ENCODE measurements at places on chromosomes 2 and 18.

GRCh38 chr2:85534881-85535280 lies 4.1 kb upstream of the MAT2A start:
- H3K4me1 ChIP-seq = peaks cover 16% of the 10 kb centered on the region
- DNase-seq = no peak
- H3K27ac ChIP-seq = no peak overlapping the region
- H3K36me3 ChIP-seq = peaks cover 6% of the 10 kb centered on the region
- H3K4me3 ChIP-seq = no peak overlapping the region
- peaks cover 7% of the 10 kb centered on the region for H3K27me3 ChIP-seq

- H3K4me3 ChIP-seq = peak overlapping the region; percentile 29
- peaks cover 35% of the 10 kb centered on the region for H3K27me3 ChIP-seq
- H3K36me3 ChIP-seq = peaks cover 7% of the 10 kb centered on the region
- H3K4me1 ChIP-seq = peaks cover 2% of the 10 kb centered on the region
These were observed 1.2 kb upstream of the HES6 start for GRCh38 chr2:238240757-238241711.

DNA sequence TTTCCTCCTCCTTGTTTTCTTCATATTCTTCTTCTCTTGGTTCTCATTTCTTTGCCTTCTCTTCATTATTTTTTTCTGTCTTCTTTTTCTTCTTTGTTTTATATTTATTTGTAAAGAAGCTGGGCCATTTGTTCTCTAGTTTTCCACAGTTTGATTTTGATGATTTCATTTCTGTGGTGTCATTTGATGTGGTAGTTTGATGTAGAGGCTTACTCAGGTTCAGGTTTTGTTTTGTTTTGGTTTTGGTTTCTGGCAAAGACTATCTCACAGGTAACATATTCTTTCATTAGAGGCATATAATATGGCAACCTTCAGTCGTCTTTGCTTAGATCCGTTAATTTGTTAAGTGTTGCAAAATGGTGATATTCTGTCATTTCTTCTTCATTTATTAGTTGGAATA lies 75.3 kb downstream of the BABAM2 start:
- H3K27me3 ChIP-seq = no peaks in the 10 kb centered on the region
- peak overlapping the region; percentile 93 for H3K27ac ChIP-seq
- no peak for DNase-seq
- H3K4me3 ChIP-seq = peak overlapping the region; percentile 66
- peaks cover 45% of the 10 kb centered on the region for H3K4me1 ChIP-seq
- H3K36me3 ChIP-seq = peaks cover 44% of the 10 kb centered on the region

- DNase-seq = no peak
- no peak overlapping the region for H3K27ac ChIP-seq
- no peaks in the 10 kb centered on the region for H3K4me1 ChIP-seq
- H3K4me3 ChIP-seq = no peak overlapping the region
- H3K27me3 ChIP-seq = peaks cover 16% of the 10 kb centered on the region
These were observed 7.8 kb upstream of the OR6B3 start for GRCh38 chr2:240060977-240061591.

DNA sequence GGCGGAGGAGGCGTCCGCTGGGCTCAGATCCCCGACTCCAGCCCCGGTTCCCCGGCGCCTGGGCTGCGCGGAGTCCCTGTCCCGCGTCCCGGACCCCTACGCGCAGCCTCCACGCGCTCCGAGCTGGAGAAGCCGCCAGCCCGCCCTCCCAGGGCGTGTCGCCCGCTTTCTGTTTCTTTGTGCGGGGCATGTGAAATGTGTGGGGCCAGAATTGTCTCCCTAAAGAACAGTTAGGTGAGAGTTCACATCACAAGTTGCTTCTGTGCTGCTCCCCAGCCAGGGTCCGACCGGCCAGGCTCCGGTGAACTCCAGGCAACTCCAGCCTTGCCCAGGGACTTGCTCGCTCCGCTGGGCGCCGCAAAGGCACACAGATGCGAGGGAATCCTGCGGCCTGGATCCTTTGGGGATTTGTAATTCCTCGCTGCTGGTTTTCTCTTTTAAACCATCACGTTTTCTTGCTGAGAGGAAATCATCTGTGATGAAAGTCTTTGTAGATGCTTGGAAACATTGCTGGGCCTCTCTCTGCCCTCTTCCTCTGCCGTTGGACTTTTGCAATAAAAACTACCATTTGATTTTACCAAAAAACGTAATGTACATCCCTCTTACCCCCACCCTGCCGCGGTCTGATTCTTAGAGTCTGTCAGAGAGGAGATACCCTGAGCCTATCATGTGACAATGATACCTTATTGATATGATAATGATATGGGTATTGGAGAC lies 631 bp downstream of the GYPC start:
- peak overlapping the region; percentile 97 for H3K4me3 ChIP-seq
- peak; percentile 40 for DNase-seq
- no peaks in the 10 kb centered on the region for H3K27me3 ChIP-seq
- H3K27ac ChIP-seq = peak overlapping the region; percentile 96
- H3K36me3 ChIP-seq = peaks cover 35% of the 10 kb centered on the region
- H3K4me1 ChIP-seq = peaks cover 39% of the 10 kb centered on the region

DNA sequence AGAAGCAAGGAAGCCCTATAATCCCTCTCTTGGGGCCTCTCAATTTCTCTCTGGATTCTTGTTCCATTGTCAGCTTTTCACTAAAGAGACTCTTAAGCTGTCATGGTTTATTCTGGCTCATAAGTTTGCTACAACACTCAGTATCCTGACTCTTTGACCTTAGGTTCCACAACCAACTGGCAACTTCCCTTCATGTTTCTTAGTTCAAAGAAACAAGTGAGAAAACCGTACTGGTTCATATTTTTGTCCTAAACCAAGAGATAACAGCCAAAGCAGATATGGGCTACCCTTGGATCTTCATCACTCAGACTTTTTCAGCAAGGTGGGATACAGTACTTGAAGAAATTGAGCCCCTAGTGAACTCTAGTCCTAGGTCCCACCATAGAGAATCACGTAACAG lies 109.9 kb upstream of the CRIM1 start:
- no peak for DNase-seq
- peaks cover 63% of the 10 kb centered on the region for H3K4me1 ChIP-seq
- H3K27ac ChIP-seq = peak overlapping the region; percentile 87
- H3K4me3 ChIP-seq = peak overlapping the region; percentile 37

DNA sequence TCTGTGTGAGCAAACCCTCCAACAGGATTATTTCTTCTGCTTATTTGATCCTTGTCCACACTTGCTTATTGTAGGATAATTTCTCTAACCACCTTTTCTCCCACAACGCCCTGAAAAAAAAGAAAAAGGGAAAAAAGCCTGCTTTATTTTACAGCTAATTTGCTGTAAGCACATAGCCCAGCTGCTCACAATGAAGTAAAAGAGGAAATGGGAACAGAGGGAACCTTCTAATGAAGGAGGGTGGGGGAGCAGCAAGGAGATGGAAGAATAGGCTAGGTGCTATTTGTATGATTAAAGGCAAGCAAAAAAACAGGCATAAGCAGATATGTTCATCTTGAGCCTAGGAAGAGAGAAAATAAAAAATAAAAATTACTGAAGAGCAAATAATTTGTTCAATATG lies 331.6 kb downstream of the TXNL1 start:
- H3K36me3 ChIP-seq = no peaks in the 10 kb centered on the region
- H3K27ac ChIP-seq = no peak overlapping the region
- no peaks in the 10 kb centered on the region for H3K27me3 ChIP-seq
- no peak overlapping the region for H3K4me3 ChIP-seq
- DNase-seq = no peak

DNA sequence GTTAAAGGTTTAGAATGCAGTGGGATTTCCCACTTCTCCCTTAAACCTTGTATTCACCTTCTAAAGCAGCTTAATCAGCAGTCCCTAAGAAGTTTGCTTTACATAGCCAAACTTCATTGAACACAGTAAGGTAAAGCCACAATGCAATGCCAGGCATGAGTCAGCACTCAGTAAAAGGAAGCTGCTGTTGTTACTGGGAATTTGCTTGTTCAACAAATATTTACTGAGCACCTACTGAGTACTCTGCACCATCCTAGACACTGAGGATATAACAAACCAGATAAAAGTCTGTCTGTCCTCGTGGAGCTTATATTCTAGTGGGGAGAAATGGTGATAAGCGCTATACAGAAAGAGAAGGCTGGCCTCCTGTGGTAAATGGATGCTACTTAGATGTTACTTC lies 162.7 kb downstream of the PKP4 start:
- H3K4me1 ChIP-seq = peaks cover 2% of the 10 kb centered on the region
- peaks cover 12% of the 10 kb centered on the region for H3K36me3 ChIP-seq
- no peaks in the 10 kb centered on the region for H3K27me3 ChIP-seq
- no peak overlapping the region for H3K27ac ChIP-seq

GRCh38 chr2:29187926-29188325 lies 72.7 kb downstream of the CLIP4 start:
- H3K4me1 ChIP-seq = no peaks in the 10 kb centered on the region
- H3K27ac ChIP-seq = no peak overlapping the region
- peaks cover 7% of the 10 kb centered on the region for H3K36me3 ChIP-seq
- H3K27me3 ChIP-seq = no peaks in the 10 kb centered on the region
- no peak overlapping the region for H3K4me3 ChIP-seq

GRCh38 chr2:7010391-7011054 lies 93.3 kb downstream of the RNF144A start:
- no peak overlapping the region for H3K27ac ChIP-seq
- no peak for DNase-seq
- no peak overlapping the region for H3K4me3 ChIP-seq
- peaks cover 21% of the 10 kb centered on the region for H3K4me1 ChIP-seq
- no peaks in the 10 kb centered on the region for H3K27me3 ChIP-seq

DNA sequence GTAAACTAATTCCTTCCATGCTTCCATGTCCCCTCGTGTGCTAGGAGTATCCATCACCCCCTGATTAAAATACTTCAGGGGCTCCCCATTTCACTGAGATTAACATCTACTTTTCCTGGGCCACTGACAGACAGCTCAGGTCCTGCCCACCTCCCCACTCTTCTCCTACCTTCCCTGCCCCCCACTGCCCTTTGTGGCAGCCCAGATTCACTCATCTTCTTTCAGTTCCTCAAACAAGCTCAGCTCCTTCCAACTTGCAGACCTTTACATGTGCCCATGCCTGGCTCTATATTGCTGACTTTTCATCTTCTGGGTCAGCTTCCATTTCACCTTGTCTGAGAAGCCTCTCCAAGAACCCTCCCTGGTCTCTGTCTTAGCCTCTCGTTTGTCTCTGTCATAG lies 12.0 kb downstream of the RUFY4 start:
- no peaks in the 10 kb centered on the region for H3K36me3 ChIP-seq
- no peaks in the 10 kb centered on the region for H3K27me3 ChIP-seq
- no peak overlapping the region for H3K4me3 ChIP-seq
- H3K4me1 ChIP-seq = no peaks in the 10 kb centered on the region

GRCh38 chr2:11732587-11732986 lies 13.8 kb upstream of the LPIN1 start:
- H3K4me3 ChIP-seq = no peak overlapping the region
- no peaks in the 10 kb centered on the region for H3K36me3 ChIP-seq
- H3K27me3 ChIP-seq = peaks cover 45% of the 10 kb centered on the region
- no peak for DNase-seq

DNA sequence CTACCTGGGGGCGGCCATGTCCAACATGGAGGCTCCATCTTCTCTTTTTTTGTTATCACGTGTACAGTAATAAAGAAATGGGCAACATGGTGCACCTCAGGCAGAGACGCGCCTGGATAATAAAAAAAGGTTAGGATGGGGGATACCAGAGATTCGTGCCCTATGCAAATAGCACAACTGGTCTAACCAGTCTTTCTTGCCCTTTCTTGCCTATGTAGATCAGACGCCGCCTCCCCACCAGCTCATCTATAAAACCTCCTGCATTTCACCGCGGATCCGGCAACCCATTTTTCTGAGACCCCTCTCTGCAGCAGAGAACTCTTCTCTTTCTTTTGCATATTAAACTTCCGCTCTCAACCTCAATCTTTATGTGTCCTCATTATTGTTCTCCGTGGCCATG lies 68.7 kb downstream of the MYL12B start:
- no peak for DNase-seq
- peaks cover 17% of the 10 kb centered on the region for H3K27me3 ChIP-seq
- H3K27ac ChIP-seq = no peak overlapping the region
- no peaks in the 10 kb centered on the region for H3K36me3 ChIP-seq
- no peaks in the 10 kb centered on the region for H3K4me1 ChIP-seq
- no peak overlapping the region for H3K4me3 ChIP-seq

- H3K27me3 ChIP-seq = peaks cover 81% of the 10 kb centered on the region
- H3K36me3 ChIP-seq = peaks cover 3% of the 10 kb centered on the region
- H3K4me1 ChIP-seq = peaks cover 10% of the 10 kb centered on the region
These were observed 1.4 kb upstream of the REEP1 start for GRCh38 chr2:86338778-86339295.

- H3K36me3 ChIP-seq = peaks cover 26% of the 10 kb centered on the region
- peaks cover 76% of the 10 kb centered on the region for H3K4me1 ChIP-seq
- H3K4me3 ChIP-seq = no peak overlapping the region
- no peaks in the 10 kb centered on the region for H3K27me3 ChIP-seq
- no peak for DNase-seq
These were observed 9.8 kb upstream of the NDUFV2 start for GRCh38 chr18:9092665-9093064.

DNA sequence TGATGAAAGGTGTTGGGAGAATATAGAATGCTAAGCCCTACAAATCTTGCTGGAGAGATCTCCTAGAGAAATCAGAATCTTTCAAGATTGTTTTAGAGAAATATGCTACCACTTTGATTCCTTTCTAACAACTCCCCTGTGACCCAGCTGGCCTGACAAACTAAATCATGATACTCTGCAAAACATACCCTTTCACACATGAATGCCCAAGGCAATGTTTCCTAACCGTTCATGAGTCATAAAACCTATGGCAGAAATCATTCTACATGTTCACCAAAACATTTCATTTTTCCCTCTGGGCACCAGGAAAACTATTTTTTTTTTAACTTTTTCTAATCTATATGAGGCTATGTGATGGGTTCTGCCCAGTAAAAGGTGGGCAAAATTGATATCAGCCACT lies 77.8 kb upstream of the SETBP1 start:
- no peak overlapping the region for H3K4me3 ChIP-seq
- peaks cover 9% of the 10 kb centered on the region for H3K27me3 ChIP-seq
- H3K4me1 ChIP-seq = no peaks in the 10 kb centered on the region
- no peak overlapping the region for H3K27ac ChIP-seq

DNA sequence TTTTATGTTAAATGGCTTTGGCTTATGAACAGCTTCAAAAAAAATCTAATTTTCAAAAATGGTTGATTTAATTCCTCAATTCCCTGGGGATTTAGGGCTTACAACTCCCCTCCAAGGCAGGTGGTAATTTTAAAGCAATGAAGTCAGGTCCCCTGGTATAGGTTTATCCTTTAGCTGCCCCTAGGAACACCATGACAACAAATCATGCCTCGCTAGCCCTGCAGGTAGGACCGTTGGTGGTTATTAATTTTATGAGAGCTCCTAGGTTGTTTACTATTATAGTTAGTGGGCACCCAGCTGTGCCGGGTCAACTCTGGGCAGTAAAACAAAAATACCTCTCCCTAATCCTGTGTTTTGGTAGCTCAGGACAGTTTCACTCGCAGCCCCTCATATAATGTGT lies 26.2 kb upstream of the MBOAT2 start:
- no peak overlapping the region for H3K4me3 ChIP-seq
- H3K27me3 ChIP-seq = peaks cover 42% of the 10 kb centered on the region
- H3K27ac ChIP-seq = no peak overlapping the region
- no peak for DNase-seq
- H3K36me3 ChIP-seq = no peaks in the 10 kb centered on the region

Measured in T-helper 2 cell treated with Interferon-gamma antibody and Interleukin-4, amounts not matched to agents 5 μg/mL and 100 μg/mL, for 36 hours (primary cell).